ENCODE measurements at places on chromosomes 4 and X. TPM values are rescaled to one million over a fixed set of nuclear protein-coding genes. Genes with fewer than 3 reads are reported as not detected.

- DNase-seq = no peak
These were observed 17.2 kb downstream of the PROM1 start for GRCh38 chr4:16066586-16067128.

DNA sequence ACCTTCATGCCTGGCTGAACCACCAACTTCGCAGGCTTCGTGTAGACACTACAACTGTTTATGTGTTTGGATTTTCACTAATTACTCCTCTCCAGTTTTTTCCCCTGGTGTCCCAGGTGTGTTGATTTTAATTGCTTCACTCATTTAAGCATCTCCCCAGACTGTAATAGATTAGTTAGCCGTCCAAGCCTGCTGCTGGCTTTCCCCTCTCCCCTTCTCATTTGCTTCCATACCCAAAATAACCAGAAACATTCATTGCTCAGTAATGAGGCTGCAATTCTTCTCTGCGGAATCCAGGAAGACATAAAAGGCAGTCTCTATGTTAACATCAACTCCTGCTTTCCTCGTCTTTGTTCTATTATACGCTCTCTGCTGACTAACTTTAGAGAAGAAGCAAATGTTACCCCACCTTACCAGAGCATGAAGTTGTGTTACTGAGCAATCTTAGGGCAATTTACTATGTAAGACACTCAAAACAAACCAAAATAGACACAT is 37.9 kb upstream of the SCRG1 start:
- no peak for DNase-seq

DNA sequence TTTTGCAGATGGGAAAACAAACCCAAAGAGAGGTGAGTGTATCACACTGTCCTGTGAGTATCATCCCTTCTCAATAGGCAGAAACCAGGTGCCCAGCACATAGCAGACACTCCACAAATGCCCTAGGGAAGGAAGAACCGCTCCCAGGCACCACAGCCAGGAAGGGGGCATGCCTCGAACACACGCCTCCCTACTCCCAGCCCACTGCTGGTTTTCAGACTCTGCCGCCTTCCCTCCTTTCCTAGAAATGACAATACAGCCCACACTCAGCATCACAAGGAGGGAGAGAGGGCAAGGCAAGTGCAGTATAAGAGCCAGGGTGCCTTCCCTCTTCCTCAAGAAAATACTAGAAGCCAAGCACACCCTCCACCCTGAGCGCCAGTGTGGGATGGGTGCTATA is 16.2 kb downstream of the JAKMIP1 start:
- no peak for DNase-seq

DNA sequence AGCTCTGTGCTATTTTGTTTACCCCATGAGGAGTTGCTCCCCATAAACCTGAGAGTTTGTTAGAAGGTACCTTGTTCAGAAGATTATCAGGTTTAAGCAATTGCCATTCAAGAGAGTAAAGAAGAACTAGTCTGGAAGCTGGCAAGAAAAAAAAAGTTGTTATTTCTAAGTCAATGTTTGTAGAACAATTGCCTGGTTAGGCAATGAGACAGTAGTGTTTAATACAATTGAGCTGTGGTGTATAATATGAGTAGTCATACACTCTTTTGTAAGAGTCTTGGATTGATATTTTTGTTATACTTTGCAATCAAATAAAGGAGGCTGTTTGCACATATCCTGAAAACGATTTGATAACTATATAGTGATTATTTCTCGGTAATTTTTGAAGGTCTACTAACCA is 44.7 kb downstream of the GALNT7 start:
- no peak for DNase-seq

SPINK2 gene
- 1.8 TPM for total RNA-seq

SLC25A53 gene
- 1.3 TPM for total RNA-seq

- no peak for DNase-seq
These were observed 4.7 kb upstream of the HELT start for GRCh38 chr4:185013417-185014125.

OFD1 gene
- 36.0 TPM for total RNA-seq

DNA sequence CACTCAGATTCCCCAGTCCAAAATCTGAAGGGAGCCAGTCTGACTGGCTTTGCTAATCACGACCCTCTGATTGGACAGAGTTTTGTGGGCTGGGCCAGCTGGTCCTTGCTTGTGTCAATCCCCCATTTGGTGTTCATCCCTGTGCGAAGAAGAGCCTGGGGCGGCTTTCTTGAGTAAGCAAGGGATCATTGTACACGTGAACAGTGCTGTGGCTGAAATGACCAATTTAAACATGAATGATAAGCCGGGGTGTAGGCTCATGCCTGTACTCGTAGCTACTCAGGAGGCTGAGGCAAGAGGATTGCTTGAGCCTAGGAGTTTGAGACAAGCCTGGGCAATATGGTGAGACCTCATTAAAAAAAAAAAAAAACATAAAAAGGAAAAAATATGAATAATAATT is 379.1 kb downstream of the RAPGEF2 start:
- no peak for DNase-seq

- DNase-seq = peak; percentile 65
These were observed at the start of gene ARHGAP10 for GRCh38 chr4:147731580-147732517. ARHGAP10 (plus strand) TSS chr4:147732088; CDS start chr4:147732302, 214 bp downstream.

GRCh38 chrX:130625386-130625785 is 223.6 kb downstream of the RBMX2 start:
- no peak for DNase-seq

DNA sequence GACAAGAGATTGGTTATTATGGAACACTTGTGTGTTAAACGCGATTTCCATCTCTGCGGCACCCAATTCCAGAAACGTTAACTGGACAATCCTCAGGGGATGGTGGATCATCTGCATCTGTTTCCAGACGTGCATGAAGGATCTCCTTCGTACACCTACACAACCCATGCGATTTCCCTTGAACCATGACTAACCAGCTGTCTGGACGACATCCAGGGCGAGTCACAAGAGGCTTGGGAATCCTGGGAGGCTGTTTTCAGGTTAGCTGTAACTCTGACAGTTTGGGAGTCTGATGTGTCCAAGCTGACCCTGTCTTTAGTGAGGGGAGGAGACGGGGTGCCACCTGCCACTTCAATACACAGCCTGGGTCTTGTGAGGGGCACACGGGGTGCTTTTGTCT is 84.5 kb downstream of the GATB start:
- no peak for DNase-seq

GRCh38 chr4:8071766-8072165 is 86.8 kb downstream of the ABLIM2 start:
- DNase-seq = no peak

GRCh38 chr4:8523766-8524165 is 56.4 kb upstream of the GPR78 start:
- DNase-seq = no peak

DNA sequence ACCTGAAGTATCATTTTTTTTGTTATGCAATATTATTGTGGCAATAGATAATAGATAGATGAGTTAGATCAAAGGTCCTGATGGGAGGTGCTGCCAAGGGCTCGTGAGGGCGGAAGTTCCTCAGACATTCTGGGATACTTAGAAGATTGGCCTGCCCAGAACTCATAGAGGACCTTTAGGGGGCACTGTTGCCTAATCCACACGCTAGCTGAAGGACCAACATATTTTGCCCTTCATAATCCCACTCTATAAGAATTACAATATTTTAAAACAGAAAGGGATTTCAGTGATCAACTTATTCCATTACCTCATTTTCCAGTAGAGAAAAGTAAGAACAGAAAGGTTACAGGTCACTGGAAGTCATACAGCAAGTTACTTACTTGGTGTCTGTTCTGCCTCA is 22.9 kb upstream of the COX7B2 start:
- peak; percentile 47 for DNase-seq

IL2RG gene
- not detected for total RNA-seq

XAGE2 gene
- total RNA-seq = not detected

DNA sequence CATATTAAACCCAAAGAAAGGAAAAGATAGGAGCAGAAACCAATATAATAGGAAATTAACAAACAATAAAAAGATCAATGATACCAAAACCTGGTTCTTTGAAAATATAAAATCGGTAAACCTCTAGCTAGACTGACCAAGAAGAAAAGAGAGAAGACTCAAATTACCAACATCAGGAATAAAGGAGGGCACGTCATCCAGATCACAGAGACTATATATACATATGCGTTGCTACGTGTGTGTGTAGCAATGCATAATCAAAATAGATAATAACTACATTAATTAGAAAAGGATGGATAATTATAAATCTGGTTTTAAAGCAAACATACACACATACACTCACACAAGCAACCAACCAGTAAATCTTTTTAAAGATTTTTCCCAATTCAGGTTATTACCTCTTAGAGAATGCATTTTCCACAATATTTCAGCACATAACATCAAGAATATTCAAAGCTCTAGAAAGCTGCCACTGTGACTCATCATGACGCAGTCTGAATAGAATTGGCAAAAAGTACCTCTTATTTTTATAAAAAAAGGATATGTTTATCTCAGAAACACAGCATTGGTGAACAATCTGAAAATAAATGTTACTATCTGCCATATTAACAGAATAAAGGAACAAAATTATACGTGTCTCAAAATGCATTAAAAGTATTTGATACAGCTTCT is 41.4 kb upstream of the USP9X start:
- DNase-seq = no peak

DNA sequence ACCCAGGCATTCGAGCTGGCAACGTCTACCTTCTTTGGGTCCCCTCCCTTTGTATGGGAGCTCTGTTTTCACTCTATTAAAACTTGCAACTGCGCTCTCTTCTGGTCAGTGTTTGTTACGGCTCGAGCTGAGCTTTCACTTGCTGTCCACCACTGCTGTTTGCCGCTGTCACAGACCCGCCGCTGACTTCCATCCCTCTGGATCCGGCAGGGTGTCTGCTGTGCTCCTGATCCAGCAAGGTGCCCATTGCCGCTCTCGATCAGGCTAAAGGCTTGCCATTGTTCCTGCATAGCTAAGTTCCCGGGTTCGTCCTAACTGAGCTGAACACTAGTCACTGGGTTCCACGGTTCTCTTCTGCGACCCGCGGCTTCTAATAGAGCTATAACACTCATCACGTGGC is 183.5 kb upstream of the GALNTL6 start:
- peak; percentile 83 for DNase-seq

DNA sequence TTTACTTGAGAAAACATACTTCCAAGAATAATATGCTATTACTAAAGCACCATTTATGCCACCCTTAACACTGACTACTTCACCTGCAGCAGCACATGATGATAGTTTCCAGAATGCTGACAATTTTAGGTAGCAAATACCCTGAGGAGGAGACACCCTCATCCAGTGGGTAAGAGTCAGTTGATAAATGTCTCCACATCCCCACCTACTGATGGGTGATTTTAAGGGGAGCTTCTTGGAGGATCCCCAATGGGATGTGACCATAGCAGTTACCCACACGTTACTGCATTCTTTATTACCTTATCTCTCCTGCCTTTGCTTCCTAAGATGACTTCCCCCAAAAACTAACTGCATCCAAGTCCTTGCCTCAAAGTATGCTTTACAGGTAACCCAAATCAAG is 131.2 kb upstream of the SMARCAD1 start:
- DNase-seq = no peak

GRCh38 chr4:116229420-116229819 is 856.0 kb downstream of the TRAM1L1 start:
- DNase-seq = no peak

DNA sequence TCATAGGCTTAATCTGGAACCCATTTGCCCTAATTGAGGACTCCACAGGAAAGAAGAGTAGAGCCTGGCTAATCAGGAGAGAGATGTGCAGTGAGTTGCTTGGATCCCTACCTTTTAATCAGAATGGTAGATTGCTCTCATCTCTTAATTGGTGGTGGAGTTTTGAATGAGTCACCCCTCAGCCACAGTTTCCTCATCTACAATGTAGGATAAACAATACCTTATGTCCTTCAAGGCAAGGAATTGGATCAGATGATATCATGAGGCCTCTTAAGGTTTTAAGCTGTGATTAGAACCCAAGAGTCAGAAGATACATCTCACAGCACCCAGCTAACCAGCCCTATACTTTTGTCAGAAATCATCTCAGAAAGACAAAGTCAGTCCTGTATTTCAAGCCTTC is 39.1 kb downstream of the PDGFRA start:
- DNase-seq = no peak

CTAG2 gene
- not detected for total RNA-seq

DNA sequence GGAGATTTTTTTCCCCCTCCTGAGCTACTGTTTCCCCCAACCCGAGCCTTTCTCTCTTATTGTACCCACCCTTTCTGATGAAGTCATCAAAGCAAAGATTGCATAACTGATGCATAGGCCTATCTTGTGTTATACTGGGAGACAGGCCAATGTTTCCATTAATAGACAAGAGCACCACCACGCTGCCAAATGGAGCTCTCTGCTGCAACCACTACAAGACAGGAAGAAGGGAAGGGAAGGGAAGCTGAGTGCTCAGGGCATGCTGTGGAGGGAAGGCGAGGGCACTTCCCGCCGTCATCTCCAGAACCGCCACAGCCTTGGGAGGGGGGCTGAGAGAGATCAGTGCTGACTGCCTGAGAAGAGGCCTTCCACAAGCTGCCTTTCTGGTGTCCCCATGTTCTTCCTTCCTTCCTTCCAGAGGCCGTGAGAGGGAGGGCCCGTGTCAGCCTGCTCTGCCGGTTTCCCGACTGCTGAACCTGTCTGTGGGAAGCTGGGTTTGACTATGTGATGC is 75.0 kb downstream of the MGST2 start:
- no peak for DNase-seq

RAB40AL gene
- total RNA-seq = not detected

CFAP99 gene
- 0.35 TPM for total RNA-seq

DNA sequence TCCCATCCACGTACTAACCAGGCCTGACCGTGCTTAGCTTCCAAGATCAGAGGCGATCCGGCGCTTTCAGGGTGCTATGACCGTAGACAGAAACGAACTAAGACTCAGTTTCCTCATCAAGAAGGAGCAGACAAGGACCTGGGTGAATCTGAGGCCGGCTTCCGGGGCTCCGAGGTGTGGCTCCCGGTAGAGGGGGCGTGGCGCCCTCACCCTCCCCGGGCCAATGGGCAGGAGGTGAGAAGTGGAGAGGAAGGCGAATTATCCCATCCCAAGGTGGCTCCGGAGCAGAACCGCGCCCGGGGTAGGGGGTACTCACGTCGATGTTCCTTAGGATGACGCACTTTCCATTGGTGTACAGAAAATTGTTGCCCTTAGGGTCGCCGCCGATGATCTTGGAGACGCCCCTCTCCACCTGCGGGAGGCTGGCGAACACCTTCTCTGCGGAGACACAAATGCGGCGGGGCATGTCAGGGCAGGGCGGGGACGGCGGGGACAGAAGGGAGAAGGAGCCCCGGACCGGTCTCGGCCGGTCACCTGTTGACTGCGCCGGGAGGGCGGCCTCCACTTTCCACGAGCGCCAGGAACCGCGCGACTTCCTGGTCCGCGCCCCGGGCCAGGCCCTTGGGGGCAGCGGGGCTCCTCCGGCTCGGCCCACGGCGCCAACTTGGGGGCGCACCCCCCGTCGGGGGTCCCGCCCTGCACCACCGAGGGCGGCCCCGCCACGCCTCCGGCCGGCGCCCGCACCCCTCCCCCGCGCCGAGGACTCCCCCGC is 616 bp downstream of the WDR1 start:
- DNase-seq = peak; percentile 75

RPA4 gene
- 0.83 TPM for total RNA-seq

GPRASP3 gene
- 5.3 TPM for total RNA-seq

- peak; percentile 96 for DNase-seq
These were observed 106.6 kb upstream of the ATP6AP2 start for GRCh38 chrX:40474205-40474626.

HERC3 gene
- total RNA-seq = 3.1 TPM

- DNase-seq = no peak
These were observed 246.0 kb upstream of the HHIP start for GRCh38 chr4:144399927-144400326.

IDH3G gene
- 43.2 TPM for total RNA-seq

All from H9 (cell line).